T-cell (primary cell): ENCODE measurements at places on chromosomes 1 and 21.
A peak's percentile ranks its signal among the peaks of the same experiment; 100 is the strongest.

DNA sequence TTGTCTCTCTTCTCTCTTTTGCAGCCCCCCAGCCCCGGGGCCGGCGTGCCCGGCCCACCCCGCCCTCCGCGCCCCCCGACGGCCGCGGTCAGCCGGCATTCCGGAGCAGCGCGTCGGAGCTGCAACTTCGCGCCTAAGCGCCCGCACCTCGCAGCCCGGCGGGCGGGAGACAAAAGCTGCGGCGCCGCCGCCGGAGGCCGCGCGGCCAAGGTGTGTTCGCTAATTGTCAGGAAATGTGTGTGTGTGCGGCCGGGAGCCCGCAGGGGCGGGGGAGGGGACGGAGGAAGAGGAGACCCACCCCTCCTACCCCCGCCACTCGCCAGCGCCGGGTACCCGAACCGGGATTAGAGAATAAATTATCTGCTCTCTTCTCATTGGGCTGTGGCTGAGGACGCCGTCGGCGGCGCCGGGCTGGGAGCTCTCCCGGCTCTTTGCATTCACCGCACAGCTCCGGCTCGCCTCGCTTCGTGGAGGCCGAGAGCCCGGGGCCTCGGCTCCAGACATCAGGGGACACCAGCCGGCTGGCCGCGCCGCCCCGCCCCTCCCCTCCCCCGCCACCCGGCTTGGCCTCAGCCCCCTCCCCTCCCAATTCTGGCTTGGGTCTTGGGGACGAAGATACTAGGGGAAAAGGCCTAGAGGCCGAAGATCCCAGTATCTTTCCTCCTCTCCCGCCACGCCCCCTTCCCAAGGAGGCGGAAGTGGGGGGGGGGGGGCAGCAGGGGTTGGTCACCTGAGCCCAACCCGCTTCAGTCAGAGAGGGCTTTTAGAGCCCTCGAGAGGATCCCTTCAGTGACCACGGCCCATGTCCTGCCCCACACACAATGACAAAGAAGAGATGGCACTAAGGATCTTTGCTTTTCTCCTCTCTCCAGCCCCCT, 1.3 kb upstream of the BLACAT1 start:
- peaks cover 16% of the 10 kb centered on the region for H3K27me3 ChIP-seq
- peak overlapping the region; percentile 30 for H3K4me3 ChIP-seq
- H3K27ac ChIP-seq: no peak overlapping the region
- DNase-seq: no peak
- H3K36me3 ChIP-seq: no peaks in the 10 kb centered on the region
- H3K4me1 ChIP-seq: peaks cover 2% of the 10 kb centered on the region

DNA sequence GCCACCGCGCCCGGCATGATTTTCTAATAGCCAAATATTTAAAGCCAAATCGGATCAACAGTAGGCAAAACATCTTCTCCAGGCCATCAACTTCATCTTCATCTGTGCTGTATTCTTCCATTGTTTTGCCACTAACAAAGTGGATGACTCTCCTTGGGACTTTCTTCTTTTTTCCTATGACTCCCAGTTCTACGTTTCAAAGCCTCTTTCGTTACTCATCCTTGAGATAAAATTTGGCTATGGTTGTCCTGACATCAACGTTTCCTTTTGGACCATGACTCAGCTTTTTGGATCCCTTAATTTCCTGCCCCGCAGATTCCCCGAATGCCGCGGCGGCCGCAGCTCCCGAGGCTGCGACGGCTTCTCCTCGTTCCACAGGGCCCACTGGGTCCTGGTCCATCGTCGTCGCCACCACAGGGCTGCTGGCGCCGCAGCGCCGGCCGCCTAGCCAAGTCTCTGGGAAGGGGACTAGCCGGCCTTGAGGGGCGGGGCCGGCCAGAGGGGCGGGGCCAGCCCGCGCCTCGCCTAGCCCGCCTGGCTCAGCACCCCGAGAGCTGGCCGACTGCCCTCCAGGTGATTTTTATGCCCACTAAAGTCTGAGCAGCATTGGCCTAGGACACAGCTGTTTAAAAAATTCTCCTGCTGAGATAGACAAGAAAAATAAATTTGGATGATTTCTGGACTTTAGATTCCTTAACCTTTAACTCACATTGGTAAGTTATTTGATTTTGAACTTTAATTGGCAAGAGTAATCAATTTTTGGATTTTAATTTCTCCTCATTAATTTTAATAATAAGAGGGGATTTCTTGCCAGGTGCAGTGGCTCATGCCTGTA, 93.9 kb downstream of the ADCY10 start:
- no peak for DNase-seq
- H3K4me1 ChIP-seq: peaks cover 3% of the 10 kb centered on the region
- no peak overlapping the region for H3K27ac ChIP-seq
- peak overlapping the region; percentile 20 for H3K4me3 ChIP-seq
- no peaks in the 10 kb centered on the region for H3K36me3 ChIP-seq

GRCh38 chr1:213523781-213524398, 463.9 kb upstream of the PROX1 start:
- no peaks in the 10 kb centered on the region for H3K4me1 ChIP-seq
- no peak overlapping the region for H3K4me3 ChIP-seq
- H3K27ac ChIP-seq: no peak overlapping the region
- no peak for DNase-seq
- H3K36me3 ChIP-seq: no peaks in the 10 kb centered on the region
- no peaks in the 10 kb centered on the region for H3K27me3 ChIP-seq

GRCh38 chr1:4351453-4351852, 303.0 kb upstream of the AJAP1 start:
- no peaks in the 10 kb centered on the region for H3K27me3 ChIP-seq
- H3K27ac ChIP-seq: no peak overlapping the region

GRCh38 chr1:236853921-236854604, 59.0 kb downstream of the MTR start:
- H3K4me3 ChIP-seq: no peak overlapping the region
- H3K27ac ChIP-seq: no peak overlapping the region
- no peaks in the 10 kb centered on the region for H3K4me1 ChIP-seq

DNA sequence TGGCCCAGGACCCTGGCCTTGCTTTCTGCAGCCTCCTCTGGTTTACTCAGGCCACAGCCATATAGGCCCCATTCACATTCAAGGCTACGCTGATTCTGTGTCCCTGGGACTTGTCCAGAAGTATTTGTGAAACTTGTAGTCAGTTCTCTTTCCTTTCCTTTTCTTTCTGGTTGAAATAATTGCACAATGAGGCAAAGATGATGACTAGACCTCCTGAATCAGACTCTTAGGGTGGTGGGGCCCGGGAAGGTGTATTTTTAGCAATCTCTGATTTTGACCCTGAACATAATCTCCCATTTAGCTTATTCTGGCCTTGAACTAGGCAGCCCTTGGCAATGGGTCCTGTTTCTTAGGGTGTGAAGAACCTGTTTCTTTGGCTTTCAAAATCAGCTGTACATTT, 39.9 kb downstream of the STUM start:
- H3K36me3 ChIP-seq: no peaks in the 10 kb centered on the region
- no peaks in the 10 kb centered on the region for H3K4me1 ChIP-seq

- H3K27ac ChIP-seq: no peak overlapping the region
- no peak overlapping the region for H3K4me3 ChIP-seq
- no peaks in the 10 kb centered on the region for H3K27me3 ChIP-seq
- H3K4me1 ChIP-seq: no peaks in the 10 kb centered on the region
- H3K36me3 ChIP-seq: peaks cover 31% of the 10 kb centered on the region
These were observed 50.4 kb upstream of the RIPK4 start for GRCh38 chr21:41817228-41817627.

DNA sequence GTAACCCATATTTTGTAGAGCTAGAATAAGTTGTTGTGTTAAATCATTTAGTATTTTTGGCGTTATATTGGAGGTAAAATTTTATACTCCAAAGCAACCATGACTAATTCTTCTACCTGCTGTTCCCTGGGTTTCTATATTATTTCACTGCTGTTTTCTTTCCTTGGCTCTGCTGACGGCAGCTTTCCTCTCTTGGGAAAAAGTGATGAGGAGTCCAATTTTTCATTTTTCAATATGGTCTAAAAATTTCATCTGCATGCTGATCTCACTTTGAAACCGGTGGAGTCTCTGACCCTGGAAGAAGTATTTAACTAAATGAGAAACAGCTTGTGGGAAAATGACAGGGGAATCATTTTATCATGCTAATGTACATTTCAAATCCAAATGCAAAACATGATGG, 110.2 kb downstream of the IFI44 start:
- H3K27me3 ChIP-seq: no peaks in the 10 kb centered on the region
- H3K36me3 ChIP-seq: no peaks in the 10 kb centered on the region
- no peak for DNase-seq
- no peaks in the 10 kb centered on the region for H3K4me1 ChIP-seq
- no peak overlapping the region for H3K27ac ChIP-seq
- no peak overlapping the region for H3K4me3 ChIP-seq

GRCh38 chr1:181592255-181592859, 109.0 kb downstream of the CACNA1E start:
- H3K27ac ChIP-seq: no peak overlapping the region
- no peak overlapping the region for H3K4me3 ChIP-seq
- H3K4me1 ChIP-seq: no peaks in the 10 kb centered on the region
- no peak for DNase-seq

DNA sequence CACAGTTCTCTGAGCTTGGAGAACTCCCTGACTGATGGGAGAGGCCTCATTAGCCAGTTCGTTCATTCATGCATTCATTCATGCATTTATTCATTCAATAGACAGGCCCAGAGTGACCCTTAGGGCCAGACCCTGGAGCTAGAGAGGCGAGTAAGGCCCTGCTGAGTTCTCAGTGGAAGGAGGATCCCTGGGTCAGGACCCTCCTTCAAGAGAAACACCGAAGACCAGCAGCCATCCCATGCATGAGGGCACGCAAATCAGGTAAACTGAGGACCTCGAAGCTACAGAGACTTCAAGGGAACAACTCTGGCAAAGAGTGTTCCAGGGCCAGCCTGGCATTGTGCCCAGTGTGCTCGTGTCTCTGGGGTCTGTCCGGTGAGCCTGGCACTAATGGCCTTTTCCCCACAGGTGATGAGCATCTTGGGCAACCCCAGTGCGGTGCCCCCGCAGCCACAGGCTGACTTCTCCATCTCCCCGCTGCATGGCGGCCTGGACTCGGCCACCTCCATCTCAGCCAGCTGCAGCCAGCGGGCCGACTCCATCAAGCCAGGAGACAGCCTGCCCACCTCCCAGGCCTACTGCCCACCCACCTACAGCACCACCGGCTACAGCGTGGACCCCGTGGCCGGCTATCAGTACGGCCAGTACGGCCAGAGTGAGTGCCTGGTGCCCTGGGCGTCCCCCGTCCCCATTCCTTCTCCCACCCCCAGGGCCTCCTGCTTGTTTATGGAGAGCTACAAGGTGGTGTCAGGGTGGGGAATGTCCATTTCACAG, 104.8 kb downstream of the PAX7 start:
- no peaks in the 10 kb centered on the region for H3K36me3 ChIP-seq
- H3K4me3 ChIP-seq: no peak overlapping the region
- no peaks in the 10 kb centered on the region for H3K4me1 ChIP-seq
- no peak overlapping the region for H3K27ac ChIP-seq
- DNase-seq: no peak

- no peak overlapping the region for H3K4me3 ChIP-seq
- no peak overlapping the region for H3K27ac ChIP-seq
- DNase-seq: peak; percentile 53
These were observed 16.7 kb upstream of the PRDM15 start for GRCh38 chr21:41895643-41896493.
